Glutamatergic neuron (in vitro differentiated cells): ENCODE measurements at places on chromosomes 1 and 21.

DNA sequence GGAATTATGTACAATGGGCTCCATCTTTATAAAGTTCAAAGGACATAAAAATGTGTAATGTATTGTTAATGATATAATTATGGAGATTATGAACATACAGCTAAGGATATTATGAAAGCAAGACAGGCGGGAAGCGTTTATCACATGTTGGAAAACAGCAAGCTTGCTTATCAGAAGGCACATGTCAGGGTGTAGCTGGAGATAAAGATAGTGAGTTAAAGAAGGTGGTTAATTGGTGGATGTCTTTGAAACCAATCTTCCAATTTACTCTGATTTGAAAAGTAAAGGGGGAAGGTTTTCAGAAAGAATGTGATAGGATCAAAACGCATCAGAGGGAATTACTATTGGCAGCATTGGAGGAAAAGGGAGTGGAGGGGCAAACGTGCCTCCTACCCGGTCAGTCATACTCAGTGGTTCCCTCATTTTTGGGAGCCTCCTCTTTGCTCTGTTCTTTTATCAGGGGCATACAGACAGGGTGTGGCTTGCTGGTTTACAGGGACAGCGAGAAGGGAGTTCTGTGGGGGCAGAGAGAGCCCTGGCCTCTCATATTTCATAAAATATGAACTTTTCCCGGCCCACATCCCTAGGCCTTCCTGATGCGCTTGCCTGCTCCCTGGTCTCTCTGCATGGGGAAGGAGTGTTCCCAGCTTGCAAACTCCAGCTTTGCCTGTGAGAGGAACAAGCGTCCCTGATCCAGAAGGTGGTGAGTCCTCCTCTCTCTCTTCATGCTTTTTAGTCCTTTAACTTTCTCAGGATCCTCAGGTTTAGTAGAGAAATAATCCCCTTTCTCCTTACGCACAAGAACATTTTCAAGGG, 8.0 kb upstream of the SVBP start:
- no peak for DNase-seq

- DNase-seq: no peak
Measured at GRCh38 chr1:115764541-115764940, 4.0 kb downstream of the CASQ2 start.

DNA sequence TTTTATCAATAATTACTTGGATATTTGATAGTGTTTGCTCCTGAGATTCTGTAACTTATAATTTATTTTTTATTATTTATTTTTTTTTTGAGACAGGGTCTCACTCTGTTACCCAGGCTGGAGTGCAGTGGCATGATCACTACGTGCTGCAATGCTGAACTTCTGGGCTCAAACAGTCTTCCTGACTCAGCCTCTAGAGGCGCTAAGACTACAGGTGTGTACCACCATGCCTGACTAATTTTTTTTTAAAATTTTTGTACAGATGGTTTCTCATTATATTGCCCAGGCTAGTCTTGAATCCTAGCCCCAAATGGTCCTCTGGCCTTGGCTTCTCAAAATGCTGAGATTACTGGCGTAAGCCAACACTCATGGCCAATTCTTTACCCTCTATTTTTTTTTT, 845.5 kb upstream of the ADGRL4 start:
- DNase-seq: no peak

DNA sequence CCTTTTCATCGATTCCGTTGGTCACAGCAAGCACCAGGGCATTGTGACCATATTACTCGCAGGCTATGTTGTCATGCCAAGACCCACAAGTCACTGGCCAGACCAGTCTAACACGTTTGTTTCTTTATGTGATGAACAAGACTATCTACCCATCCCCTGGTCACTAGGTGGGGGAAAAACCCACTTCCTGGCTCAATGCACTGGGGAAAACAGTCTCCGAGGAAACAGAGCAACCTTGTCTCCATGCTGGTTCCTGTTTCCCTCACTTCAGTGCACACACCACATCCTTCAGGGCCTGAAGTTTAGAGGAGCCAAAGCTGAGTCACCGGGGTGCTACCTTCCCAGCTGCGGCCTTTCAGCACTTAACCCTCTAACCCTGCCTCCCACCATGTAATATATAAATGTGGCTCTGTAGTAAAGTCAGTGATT, 20.9 kb downstream of the ERICH3 start:
- DNase-seq: no peak

- DNase-seq: no peak
Measured at GRCh38 chr1:160492617-160493016, 30.4 kb downstream of the SLAMF6 start.

- DNase-seq: no peak
Measured at GRCh38 chr1:35058988-35059387, 20.2 kb upstream of the ZMYM1 start.

DNA sequence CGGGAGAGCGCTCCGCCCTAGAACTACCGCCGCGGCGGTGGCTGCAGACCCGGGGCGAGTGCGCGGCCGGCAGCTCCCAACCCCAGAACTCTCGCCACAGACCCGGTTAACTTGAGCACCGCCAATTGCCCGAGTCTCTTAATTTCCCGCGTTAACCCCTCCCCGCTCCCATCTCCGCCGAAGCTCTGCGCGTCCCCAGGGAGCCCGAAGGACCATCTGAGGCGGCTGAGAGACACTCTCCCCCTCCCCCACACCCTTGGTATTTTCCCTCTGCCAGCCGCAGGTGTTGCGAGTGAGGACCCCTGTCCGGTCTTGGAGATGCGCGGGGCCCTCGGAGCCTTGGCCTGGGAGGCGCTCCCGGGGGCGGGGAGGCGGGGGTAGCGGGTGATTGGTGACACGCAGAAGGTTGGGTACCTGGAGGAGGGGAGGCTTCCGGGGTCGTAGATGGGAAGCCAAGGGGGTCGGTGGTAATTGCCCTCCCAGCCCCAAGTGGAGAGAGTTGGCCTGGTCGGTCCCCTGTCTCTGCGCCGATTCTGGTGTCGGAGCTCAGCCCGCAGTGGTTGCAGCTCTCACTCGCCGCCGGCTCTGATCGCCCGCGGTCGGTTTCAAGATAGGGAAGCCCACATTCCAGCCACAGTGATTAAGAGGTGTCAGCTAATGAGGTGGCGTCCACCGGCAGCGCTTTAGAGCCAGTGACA, 858 bp upstream of the SUSD4 start:
- peak; percentile 48 for DNase-seq

GRCh38 chr1:204868340-204868700, 2.3 kb upstream of the NFASC start:
- DNase-seq: no peak

DNA sequence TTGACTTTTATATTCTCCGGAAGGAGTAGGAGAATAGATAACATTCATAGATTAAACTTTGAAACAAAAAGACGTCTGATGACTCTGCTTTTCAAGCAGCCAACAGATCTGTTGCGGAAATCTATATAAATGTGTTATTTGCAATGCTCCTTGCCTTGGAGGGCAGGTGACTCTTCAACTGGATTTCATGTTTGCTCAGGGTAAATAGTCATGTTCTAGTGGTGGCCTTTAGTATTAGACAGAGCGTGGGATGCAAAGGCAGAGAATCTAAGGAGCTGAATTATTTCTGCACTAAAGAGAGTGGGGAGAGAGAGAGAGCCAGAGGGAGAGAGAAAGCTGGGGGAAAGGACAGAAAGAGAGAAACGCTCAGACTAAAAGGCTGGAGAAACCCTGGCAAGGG, 454.3 kb downstream of the AJAP1 start:
- DNase-seq: no peak

- no peak for DNase-seq
Measured at GRCh38 chr1:212525479-212526110, 83.0 kb upstream of the ATF3 start.
